ENCODE measurements at places on chromosomes 2 and 18.
A peak's percentile ranks its signal among the peaks of the same experiment; 100 is the strongest.

DNA sequence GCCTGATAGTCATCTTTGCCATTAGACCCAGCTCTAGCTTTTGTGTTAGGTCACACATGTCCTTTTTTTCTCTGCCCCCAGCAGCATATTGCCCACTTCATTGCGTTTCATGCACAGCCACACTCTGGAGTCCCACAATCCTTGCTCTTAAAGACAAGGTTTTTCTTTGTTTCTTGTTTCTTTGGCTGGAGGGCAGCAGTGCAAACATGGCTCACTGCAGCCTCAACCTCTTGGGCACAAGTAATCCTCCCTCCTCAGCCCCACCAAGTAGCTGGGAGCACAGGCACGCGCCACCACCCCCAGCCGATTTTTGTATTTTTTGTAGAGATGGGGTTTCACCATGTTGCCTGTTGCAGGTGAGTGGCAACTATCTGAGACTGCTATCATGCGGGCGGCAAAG, 16.9 kb upstream of the PAPOLG start:
- no peak for DNase-seq

DNA sequence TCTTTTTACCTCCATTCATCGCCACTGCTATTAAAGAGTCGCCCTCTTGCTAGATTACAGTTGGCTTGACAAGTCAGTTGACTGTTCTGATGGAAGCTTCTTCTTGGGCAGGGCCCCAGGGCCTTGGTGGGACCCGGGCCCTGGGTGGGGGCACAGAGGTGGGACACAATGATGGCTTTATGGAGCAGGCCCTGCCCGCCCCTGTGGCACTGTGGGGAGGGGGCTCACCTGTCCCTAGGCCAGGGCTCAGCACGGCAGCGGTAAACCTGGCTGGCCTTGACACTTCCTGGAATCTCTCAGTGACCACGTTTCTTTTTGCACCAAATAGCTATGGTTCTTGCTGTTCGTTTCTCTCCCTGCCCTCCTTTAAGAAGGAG, 4.9 kb upstream of the HS6ST1 start:
- no peak for DNase-seq

DNA sequence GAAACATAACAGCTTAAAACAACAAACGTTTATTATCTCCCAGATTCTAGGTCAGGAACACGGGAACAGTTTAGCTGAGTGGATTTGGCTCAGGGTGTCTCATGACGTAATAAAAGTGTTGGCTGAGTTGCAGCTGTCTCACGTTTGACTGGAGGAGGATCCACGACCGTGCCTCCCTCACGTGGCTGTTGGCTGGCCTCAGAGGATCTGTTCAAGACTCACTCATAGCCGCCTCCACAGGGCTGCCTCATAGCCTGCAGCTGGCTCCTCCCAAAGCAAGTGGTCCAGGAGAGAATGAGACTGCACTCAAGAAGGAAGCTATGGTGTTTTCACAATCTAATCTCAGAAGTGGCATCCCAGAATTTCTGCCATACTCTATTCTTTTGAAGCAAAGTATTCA, 167.1 kb downstream of the RPRM start:
- no peak for DNase-seq

DNA sequence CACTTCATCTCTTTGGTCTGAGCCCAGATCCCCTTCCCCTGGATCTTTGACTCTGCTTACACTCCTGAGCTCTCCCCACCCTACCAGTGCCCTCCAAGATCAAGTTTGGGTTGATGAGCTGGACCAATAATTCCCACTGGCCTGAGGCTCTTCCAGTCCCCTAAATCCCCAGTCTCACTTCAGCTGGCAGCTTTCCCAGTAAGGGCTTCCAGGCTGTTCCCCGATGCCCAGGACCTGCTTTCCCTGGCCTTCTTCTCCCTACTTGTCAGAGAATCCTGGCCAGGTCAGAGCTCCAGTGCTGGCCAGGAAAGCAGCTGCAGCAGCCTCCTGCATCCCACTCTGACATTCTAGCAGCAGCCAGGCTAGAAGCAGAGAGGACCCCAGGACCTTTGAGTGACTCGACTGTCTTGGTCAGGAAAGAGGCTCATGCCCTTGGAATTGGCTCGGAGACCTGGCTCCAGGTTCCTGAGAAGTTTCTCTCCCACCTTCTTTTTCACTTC, 3.5 kb downstream of the WNT6 start:
- DNase-seq: no peak

- DNase-seq: no peak
These were observed 16.3 kb upstream of the KCNG2 start for GRCh38 chr18:79781331-79781941.

DNA sequence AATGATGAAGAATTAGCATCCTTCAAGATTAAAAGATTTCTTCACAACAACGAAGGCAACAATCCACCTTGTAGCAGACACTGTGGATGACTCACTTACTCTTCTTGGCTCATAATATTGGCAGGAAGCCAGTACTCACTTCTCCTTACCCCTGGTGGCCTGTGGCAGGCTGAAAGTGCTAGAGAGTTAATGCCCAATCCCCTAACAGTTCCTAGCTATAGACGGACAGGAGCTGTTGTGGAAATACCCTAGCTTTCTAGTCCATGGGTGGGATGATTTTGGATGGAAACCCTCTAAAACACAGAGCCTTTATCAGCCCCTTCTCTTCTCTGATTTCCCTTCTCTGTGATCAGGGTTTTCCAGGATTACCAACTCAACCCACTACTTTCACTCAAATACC, 128.6 kb upstream of the NYAP2 start:
- peak; percentile 72 for DNase-seq

GRCh38 chr2:12320027-12320734, 396.6 kb upstream of the TRIB2 start:
- DNase-seq: no peak

GRCh38 chr18:30457156-30457555, 585.4 kb downstream of the DSC3 start:
- DNase-seq: no peak

- DNase-seq: no peak
These were observed 66.6 kb downstream of the CELF4 start for GRCh38 chr18:37499044-37499443.

- peak; percentile 36 for DNase-seq
These were observed 28.4 kb downstream of the AFF3 start for GRCh38 chr2:100113990-100114433.

DNA sequence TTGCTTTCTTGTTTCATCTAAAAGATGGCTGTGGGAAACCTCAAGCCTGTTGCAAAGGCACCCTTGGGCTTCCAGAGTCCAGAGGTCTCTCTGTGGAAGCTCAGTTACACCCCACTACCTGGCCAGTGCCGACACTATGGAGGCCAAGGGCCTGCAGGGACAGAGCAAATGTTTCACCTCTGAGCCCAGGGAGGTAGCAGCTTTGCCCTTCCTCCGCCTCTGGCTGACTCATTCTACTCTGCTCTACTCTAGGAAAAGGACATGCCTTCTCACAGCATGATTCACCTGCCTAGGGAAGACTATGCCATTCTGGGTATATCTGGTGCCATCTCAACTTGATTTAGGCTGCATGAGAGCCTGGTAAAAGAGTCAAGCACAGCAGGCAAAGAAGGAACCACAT, 12.2 kb downstream of the MYOM1 start:
- no peak for DNase-seq

DNA sequence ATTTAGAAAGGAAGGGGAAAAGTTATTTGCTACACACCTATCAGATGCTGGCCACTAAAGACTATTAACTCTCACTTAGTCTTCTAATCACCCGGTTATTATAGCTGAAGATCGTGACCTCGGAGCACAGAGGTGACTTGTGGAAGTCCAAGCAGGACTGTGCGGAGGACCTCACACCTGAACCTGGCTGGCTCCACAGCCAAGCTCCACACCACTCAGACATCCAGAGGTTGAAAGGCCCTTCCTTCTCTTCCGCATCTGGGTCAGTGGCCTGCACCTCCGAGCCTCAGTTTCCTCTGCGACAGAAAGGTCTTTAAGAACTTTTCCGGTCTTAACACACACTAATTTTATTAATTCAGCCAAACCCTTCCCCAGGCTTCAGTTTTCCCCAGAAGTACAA, 57.9 kb downstream of the TNS1 start:
- DNase-seq: no peak

GRCh38 chr2:35163948-35164347, 1191.6 kb upstream of the CRIM1 start:
- no peak for DNase-seq

DNA sequence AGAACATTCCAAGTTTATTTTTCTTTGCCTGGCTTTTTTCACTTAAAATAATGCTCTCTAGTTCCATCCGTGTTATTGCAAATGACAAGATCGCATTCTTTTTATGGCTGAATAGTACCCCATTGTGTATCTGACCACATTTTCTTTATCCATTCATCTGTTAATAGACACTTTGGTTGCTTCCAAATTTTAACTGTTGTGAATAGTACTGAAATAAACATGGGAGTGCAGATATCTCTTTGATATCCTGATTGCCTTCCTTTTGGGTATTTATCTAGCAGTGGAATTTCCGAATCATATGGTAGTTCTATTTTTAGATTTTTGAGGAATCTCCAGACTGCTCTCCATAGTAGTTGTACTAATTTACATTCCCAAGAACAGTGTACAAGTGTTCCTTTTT, 230.5 kb downstream of the FIGN start:
- DNase-seq: no peak

DNA sequence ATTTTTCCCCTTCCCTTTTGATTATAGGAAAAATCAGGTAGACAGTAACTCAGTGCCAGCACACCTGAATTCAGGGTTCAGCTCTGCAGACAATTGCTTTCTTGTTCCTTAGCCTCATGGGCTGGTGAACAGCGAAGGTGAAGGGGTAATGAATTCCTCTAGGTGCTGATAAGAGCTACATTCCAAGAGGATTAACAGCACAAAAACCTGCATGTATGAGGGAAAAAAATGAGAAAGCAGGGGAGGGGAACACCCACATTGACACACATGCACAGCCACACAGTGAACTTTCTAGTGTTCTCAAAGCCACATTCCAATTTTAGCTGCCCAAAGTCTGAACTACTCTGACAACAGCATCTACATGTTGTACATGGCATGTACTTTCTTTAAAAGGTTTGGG, 46.1 kb downstream of the SPATS2L start:
- DNase-seq: no peak

GRCh38 chr2:75564713-75565359, 4.1 kb upstream of the EVA1A start:
- no peak for DNase-seq
